Esophagus (tissue), 2 donors: ENCODE measurements at places on chromosomes 12 and 14. TPM values are rescaled to one million over a fixed set of nuclear protein-coding genes. Genes with fewer than 3 reads are reported as not detected.

RNF212B gene
- not detected for polyA plus RNA-seq

GNB3 gene
- polyA plus RNA-seq = 1.1 TPM

A2M gene
- polyA plus RNA-seq = 60.4 TPM

ACSS3 gene
- 0.31 TPM for polyA plus RNA-seq

NRXN3 gene
- 2.2 TPM for polyA plus RNA-seq

RXYLT1 gene
- 8.3 TPM for polyA plus RNA-seq

RDH12 gene
- polyA plus RNA-seq = 31.2 TPM

THTPA gene
- 8.3 TPM for polyA plus RNA-seq

NFATC4 gene
- 25.6 TPM for polyA plus RNA-seq

VRTN gene
- not detected for polyA plus RNA-seq

NYNRIN gene
- polyA plus RNA-seq = 5.6 TPM

ESYT1 gene
- polyA plus RNA-seq = 15.6 TPM

KCNK13 gene
- polyA plus RNA-seq = 0.06 TPM

FGF23 gene
- not detected for polyA plus RNA-seq

EIF2S3B gene
- polyA plus RNA-seq = 0.45 TPM

USP15 gene
- 33.9 TPM for polyA plus RNA-seq

KRT78 gene
- polyA plus RNA-seq = 1,998 TPM

SLC10A1 gene
- polyA plus RNA-seq = not detected

PLBD1 gene
- 43.5 TPM for polyA plus RNA-seq

KRT71 gene
- polyA plus RNA-seq = not detected

GALNT9 gene
- polyA plus RNA-seq = not detected

PKP2 gene
- 1.5 TPM for polyA plus RNA-seq

DIO3 gene
- polyA plus RNA-seq = 0.64 TPM

TSPAN19 gene
- polyA plus RNA-seq = not detected

GPR137C gene
- 0.26 TPM for polyA plus RNA-seq

TAS2R43 gene
- not detected for polyA plus RNA-seq

COPS7A gene
- 34.7 TPM for polyA plus RNA-seq

ENDOU gene
- 101 TPM for polyA plus RNA-seq

CEBPE gene
- not detected for polyA plus RNA-seq

HOXC5 gene
- 0.41 TPM for polyA plus RNA-seq

EML5 gene
- 0.31 TPM for polyA plus RNA-seq

ITGA7 gene
- 24.6 TPM for polyA plus RNA-seq

KDM5A gene
- polyA plus RNA-seq = 6.8 TPM

C12orf42 gene
- polyA plus RNA-seq = not detected

VDR gene
- polyA plus RNA-seq = 10.8 TPM

SLC38A4 gene
- polyA plus RNA-seq = 0.95 TPM

LRRC43 gene
- polyA plus RNA-seq = not detected

OTOGL gene
- polyA plus RNA-seq = 0.39 TPM

SERPINA4 gene
- polyA plus RNA-seq = not detected

TCL1A gene
- not detected for polyA plus RNA-seq

SERPINA3 gene
- 8.9 TPM for polyA plus RNA-seq

NXPH4 gene
- 0.73 TPM for polyA plus RNA-seq

COX8C gene
- polyA plus RNA-seq = not detected

GPR68 gene
- 0.71 TPM for polyA plus RNA-seq

FOXM1 gene
- polyA plus RNA-seq = 13.8 TPM

BICDL1 gene
- polyA plus RNA-seq = 34.5 TPM

BBS10 gene
- 3.0 TPM for polyA plus RNA-seq

CFAP73 gene
- polyA plus RNA-seq = 0.73 TPM

PLEKHG7 gene
- polyA plus RNA-seq = 0.01 TPM

ST8SIA1 gene
- 1.1 TPM for polyA plus RNA-seq

PAPLN gene
- polyA plus RNA-seq = 3.9 TPM

GZMH gene
- polyA plus RNA-seq = 1.2 TPM

GRIN2B gene
- under 0.01 TPM for polyA plus RNA-seq

ANKRD13A gene
- polyA plus RNA-seq = 25.4 TPM

TRPV4 gene
- polyA plus RNA-seq = 10.7 TPM
